ENCODE measurements at places on chromosomes 5 and 9.

DNA sequence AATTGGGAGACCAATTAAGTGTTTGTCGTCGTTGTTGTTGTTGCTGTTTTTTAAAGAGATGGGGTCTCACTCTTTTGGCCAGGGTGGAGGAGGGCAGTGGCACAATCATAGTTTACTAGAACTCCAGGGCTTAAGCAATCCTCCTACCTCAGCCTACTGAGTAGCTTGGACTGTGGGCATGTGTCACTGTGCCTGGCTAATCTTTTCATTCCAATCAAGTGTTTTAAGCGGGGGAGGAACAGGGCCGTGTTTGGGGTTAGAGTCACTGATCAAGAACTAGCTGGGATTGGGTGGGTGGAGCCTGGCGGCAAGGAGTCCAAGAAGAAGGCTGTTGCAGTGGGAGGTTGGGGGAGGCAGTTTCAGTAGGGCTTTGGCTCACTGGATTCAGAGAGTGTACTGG lies 13.8 kb downstream of the SNX30 start:
- no peak for DNase-seq

DNA sequence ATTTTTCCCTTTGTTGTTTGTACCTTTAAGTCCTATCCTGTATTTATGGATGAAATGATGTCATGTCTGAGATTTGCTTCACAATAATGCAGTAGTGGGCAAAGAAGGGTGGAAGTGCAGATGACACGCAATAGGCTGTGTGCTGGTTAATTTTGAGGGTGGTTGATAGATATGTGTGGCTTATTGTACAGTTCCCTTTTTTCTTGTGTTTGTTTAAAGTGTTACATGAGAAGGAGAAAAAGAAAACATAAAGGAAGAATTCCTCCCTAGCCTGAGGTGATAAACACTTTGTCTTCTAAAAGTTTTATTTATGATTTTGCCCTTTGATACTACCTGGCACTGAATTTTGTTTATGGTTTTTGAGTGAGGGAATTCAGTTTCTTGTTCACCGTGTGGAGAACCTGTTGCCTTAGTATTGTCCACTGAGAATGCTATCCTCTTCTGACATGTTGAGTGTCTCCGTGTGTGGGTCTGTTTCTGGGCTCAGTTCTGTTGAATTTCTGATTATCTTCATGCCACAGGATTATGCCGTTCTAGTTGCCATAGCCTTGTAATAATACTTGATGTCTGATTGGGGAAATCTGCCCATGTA lies 52.3 kb upstream of the FAM120AOS start:
- DNase-seq: no peak

DNA sequence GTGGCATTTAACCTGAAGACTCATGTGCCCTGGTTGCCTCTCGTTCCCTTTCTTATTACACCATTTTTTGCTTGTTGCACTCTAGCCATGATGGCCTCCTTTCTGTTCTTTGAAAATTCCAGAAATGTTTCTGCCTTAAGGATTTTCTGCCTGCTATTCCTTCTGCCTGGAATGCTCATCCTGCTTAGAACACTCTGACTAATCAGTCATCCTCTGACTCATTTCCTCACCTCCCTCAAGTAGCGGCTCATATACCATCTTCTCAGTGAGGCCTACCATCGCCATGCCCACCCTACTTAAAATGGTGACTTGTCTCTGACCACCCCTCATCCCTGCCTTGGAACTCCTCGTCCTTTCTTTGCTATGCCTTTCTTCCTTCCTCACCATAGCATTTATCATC lies 68.8 kb downstream of the KIF4B start:
- no peak for DNase-seq

GRCh38 chr5:67992923-67993322 lies 222.6 kb upstream of the PIK3R1 start:
- no peak for DNase-seq

DNA sequence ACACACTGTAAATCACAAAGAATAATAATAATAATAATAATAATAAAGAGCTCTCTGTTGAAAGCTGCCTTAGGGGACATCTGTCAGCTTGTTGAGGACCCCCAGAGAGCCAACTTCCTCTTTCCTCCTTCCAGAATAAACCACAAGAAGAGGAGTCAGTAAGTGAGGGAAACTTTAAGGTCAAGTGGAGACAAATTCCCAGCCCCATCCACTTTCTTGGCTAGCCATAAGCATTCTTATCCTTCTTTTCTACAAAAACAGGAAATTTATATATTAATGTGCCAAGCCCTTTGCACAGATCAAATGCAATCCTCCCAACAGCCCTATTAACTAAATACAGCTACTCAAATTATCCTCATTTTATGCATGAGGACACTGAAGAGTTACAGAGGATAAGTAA lies 9.4 kb upstream of the C5orf58 start:
- no peak for DNase-seq

- no peak for DNase-seq
Observed at GRCh38 chr5:101543780-101544179, 640.7 kb upstream of the ST8SIA4 start.

GRCh38 chr5:608429-609370 lies 3.4 kb upstream of the CEP72 start:
- no peak for DNase-seq

DNA sequence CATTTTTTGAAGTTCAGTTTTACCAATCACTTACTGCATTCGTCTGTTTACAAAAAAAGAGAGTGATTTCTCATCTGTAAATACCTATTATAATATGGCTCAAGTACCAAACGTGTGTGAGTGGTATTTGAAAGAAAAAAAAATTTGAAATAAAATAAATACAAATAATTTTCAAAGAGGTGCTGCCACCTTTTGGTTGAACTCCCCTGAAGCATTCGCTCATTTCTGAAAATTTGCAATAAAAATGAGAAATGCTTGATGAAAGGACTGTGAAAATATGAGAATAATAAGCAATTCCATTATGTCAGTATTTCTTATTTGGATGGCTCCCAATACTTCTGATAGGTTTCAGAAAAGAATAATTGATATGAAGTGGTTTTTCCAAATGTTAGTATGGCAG lies 409.9 kb downstream of the CTNND2 start:
- DNase-seq: no peak

DNA sequence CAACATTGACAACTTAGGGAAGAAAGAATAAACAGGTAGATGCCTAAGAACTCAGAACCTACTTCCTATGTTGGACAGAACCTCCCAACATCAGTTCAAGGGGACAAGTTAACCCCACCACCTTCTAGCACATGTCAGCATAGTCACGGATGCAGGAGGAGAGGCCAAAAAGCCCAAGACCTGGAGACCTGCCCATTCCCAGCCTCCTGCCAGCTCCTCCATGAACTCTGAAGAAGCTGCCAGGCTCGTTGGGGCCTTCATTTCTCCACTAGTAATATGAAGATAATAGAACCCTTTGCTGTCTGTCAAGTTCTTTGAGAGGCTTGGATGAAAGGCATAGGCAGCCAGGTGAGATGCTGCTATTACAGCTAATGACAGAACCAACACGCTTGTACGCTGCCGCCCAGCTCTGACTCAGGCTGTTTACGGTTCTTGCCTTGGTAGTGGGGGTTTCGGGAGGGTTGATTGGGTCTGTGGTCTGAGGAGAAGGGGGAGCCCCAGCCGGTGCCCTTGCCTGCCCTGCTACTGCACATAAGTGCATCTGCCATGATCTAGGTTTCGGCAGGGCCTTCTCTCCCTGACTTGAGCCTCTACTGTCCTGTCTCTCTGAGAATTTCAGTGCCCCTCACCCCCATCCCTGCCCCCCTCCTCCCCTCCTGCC lies 82.2 kb downstream of the NRG2 start:
- no peak for DNase-seq

DNA sequence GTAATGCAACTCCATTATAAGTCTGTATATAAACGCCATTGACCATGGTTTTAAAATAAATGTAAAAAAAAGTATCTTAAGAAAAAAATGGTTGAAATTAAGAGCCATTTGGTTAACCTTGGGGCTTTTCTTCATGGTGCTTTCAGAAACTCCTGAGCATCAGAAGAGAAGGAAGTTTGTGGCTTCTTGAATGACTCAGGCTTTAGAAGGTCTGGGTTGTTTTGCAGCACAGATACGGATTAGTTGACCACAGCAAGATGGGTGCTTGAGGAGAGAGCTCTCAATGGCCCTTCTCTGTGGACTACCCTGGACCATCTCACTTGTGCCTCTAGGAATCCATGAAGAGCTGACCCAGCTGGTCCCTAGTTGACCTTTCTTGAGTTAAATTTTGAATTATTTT lies 189.5 kb downstream of the TMEM38B start:
- no peak for DNase-seq

- no peak for DNase-seq
Observed at GRCh38 chr9:105119156-105119555, 125.3 kb upstream of the SLC44A1 start.

- DNase-seq: no peak
Observed at GRCh38 chr5:104171958-104172690, 609.5 kb upstream of the NUDT12 start.

DNA sequence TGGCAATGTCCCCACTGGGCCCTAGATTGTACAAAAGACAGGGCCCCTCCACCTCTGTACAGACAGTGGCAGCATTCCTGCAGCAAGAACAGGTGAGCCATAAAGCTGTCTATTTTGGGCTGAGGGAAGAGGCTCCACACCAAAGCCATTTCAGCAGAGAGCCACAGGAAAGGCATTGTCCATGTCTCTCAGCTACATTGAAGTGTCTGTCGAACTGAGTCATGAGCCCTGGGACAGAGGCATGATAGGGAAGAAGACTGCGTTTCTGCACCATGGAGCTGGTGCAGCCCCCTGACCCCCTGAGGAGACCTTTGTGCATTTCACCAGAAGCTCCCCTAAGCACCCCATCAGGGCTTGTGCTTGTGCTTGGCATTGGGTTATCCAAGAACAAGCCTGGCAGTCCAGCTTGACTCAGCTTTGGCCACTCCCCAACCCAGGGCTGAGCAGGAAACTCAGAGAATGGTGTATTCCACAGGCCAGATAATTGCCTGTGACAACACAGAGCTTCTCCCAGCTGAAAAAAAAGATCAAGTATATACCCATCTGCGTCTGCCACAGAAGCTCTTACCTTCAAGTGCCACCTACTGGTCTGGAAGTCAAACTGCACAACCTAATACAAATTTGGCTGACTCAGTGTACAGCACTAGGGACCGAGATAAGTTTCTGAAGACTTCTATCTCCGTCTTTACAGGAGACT lies 5.9 kb upstream of the FRMD3 start:
- DNase-seq: no peak

DNA sequence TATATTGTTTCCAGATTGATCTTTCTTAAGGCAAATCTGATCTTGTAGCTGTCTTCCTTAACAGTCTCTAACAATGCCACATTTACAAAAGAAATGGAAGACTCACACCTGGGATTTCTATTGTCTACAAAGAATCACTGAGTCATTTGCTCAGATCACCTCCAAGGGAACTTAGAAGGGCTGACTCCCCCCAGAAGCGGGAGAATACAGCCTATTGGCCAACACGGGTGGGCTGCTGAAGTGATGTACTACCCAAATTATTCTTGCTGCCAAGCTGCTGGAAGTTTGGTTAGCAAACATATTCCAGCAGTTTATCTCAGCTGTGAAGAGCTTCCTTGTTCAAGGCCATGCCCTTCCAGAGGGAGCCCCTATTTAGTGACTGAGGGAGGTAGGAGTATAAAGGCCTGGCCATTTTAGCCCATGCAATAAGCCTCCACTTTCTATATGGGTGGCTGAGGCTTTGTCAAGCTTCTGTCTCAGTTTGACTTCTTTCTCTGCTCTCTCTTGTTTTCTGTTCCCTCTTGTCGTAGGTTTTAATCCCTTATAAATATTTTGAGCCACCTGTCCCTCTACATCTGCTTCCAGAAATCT lies 379.4 kb downstream of the PRR16 start:
- no peak for DNase-seq

DNA sequence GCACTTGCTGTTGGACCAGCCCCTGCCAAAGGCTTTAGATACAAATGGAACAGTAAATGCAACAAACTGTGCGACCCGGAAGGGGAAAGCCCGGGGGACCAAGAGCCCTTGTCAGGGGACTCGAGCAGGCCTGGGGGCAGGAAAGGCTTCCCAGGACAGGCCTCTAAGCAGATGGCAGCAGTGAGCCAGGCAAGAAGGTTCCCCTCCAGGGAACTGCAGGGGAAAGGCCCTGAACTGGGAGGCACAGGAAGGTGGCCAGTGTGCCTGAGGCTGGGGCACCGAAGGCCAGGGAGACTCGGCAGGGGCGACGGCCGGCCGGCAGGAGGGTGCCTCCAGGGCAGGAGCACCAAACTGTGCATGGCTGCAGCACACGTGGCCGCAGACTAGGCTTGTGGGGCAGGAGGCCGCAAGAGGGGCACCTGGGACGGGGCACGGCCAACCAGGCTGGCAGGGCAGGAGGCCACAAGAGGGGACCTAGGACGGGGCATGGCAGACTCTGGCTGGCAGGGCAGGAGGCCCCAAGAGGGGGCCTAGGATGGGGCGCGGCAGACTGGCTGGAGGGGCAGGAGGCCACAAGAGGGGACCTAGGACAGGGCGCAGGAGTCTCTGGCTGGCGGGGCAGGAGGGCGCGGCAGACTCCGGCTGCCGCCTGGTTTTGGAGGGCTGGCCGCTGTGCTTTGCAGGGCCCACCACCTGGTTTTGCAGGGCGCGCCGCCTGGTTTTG lies 10.0 kb downstream of the VAV2 start:
- no peak for DNase-seq
